ENCODE measurements at places on chromosomes 7 and 10.

GRCh38 chr10:95049919-95050318 is 19.4 kb downstream of the CYP2C8 start:
- DNase-seq: no peak

DNA sequence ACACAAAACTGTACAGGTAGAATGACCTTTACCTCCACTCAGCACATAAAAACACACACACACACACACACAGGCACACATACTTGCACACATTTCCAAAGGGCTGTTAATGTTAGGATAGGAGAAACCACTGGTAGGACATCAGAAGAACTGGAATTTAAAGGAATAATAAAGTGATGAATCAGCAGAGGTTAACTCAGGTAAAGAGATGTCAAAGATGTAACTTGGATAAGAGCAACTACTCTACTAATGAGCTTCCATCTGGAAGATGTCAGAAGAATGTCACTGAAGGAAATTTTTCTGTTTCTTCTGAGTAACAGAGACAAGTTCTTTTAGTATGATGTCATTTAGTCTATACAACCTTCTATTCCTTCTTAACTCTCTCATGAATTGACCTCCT is 26.4 kb upstream of the GPR37 start:
- no peak for DNase-seq

- DNase-seq: no peak
Measured at GRCh38 chr7:29623973-29624372, 60.3 kb downstream of the PRR15 start.

DNA sequence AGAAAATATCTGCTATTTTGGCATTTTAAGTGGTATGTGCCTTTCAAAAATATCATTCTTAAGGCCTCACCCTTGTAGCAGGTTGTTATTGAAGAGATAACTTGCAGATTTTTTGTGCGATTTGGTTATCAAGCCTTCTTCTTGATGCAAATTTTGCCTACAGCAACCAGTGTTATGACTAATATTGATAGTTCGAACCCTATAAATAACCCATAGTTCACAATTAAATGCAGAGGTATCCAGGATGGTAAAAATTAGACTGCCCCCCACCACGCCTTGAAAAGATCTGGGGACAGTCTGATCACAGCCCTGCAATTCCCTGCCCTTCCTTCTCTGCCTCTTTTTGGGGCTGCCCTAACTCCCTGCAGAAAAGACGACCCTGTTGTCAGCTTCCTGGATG is 28.4 kb upstream of the RAPGEF5 start:
- DNase-seq: no peak

- no peak for DNase-seq
Measured at GRCh38 chr7:116955801-116956476, 2.6 kb downstream of the ST7 start.

DNA sequence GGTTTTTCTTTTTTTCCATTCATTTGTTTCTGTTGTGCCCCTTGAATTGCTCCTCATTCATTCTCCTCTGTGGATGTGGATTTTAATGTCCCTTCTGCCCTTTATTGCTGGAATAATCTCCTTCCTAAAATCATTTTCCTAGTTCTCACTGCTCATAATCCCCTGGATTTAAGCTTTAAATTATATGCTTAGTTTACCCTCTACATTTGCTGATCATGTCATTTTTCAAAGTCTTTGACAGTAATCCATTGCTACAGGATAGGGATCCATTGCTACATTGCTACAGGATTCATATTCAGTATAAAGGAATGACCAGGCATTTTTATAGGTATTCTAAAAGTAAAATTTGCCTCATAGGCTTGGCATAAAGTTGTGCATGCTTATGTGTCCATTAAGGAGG is 14.3 kb downstream of the ADAM22 start:
- peak; percentile 74 for DNase-seq

GRCh38 chr10:63593576-63593975 is 72.4 kb downstream of the REEP3 start:
- DNase-seq: peak; percentile 70

DNA sequence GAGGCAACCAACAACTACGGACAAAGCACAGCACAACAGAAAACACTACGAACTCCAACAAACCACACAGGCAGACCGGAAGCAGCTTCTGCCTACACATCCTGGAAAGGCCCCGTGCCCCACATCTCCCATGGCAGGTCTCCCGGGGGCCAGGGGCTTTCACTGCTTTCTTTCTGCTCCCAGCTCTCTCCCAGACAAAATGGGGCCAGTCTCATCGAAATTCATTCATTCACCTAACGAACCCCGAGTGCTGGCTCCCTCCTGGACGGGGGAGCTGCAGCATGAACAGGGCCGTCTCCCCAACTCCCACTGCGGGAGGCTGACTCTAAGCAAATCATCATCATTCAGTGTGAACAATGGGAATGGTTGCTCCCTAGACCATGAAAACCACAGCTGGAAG is 47.6 kb upstream of the NANOS1 start:
- no peak for DNase-seq

GRCh38 chr10:86091216-86091615 is 275.4 kb downstream of the GRID1 start:
- DNase-seq: no peak

GRCh38 chr10:117007080-117007479 is 2.1 kb upstream of the SHTN1 start:
- DNase-seq: no peak

- DNase-seq: no peak
Measured at GRCh38 chr7:1085910-1086421, 1.9 kb upstream of the GPER1 start.

GRCh38 chr10:130079614-130080460 is 30.8 kb downstream of the C10orf143 start:
- DNase-seq: no peak

- peak; percentile 71 for DNase-seq
Measured at GRCh38 chr7:29432721-29433120, 130.9 kb upstream of the PRR15 start.

GRCh38 chr7:155806096-155806871 is 6.0 kb downstream of the SHH start:
- DNase-seq: no peak

- no peak for DNase-seq
Measured at GRCh38 chr10:58070956-58071355, 196.7 kb downstream of the IPMK start.

DNA sequence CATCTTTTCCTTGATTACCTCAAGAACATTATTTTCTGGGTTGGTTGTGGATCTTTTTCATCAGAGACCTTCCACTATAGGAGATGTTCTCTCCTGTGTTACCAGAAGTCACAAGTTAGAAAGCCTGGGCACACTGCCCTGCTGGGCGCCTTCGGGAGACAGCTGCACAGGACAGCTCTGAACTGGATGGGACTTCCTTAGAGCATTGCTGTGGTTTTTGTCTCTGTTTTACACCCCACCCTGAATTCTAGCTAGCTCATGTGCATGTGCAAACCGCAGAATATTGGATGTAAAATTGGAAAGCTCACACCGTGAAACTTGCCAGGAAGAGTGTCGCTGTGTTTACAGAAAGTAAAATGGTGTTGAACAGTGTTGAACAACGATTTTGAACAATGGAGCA is 54.4 kb upstream of the SEC61G start:
- DNase-seq: no peak

DNA sequence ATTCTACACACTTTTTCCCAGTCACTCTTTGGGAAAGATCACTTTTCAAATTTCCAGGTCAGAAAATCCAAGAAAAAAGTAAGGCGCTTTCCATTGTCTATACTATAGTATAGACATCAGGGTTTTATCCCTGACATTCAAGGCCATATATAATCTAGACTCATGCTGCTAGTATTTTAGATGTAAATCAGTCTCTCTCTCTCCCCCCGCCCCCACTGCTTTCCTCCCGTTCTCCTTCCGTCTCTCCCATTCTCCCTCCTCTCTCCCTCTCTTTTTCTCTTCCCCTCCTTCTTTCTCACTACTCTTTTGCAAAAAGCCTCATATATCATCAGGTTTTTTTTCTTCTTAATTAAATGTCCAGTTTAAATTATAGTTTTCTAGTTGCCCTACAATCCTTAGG is 154.8 kb downstream of the PHF14 start:
- DNase-seq: no peak

DNA sequence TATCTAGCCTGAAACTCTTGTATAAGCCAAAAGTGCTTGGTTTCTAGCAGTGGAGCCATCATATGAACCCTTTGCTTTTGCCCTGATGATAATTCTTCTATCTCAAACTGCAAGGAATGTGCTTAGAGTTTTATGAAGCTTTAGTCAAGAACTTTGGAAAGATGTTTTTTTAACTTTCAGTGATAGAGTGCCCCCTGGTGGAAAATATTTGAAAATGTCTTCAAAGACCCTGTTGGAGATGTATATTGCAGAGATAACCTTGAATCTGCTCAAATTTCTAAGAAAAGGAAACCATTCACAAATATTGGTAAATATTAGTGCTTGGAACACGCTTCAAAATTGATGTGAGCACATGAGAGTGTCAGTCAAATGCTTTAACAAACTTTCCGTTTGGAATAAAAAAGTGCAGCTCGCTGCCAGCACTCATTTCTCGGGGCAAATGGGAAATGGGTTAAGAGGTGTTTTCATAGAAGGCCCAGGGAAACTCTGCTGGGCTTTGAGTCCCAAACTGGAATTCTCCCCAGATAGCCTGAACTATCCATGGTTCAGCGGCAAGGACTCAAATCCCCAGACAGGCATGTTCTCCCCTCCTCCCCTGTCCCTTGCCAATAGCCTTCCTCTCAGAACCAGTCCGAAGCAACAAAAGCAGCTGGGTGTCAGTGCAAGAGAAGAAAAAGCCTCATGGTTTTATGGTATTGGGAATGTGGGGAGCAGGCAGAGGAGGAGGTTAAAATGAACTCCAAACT is 129.3 kb downstream of the MYOF start:
- peak; percentile 56 for DNase-seq

- DNase-seq: peak; percentile 71
Measured at GRCh38 chr10:70232155-70232858, 922 bp downstream of the PPA1 start.

GRCh38 chr7:44240376-44240775 is 39.6 kb downstream of the YKT6 start:
- no peak for DNase-seq

- DNase-seq: peak; percentile 40
Measured at GRCh38 chr7:105647591-105647990, 66.3 kb upstream of the EFCAB10 start.

- DNase-seq: no peak
Measured at GRCh38 chr10:43361547-43362190, 9.8 kb upstream of the FXYD4 start.

- DNase-seq: no peak
Measured at GRCh38 chr7:138072726-138073125, 3.5 kb upstream of the AKR1D1 start.

- DNase-seq: no peak
Measured at GRCh38 chr10:125123476-125124114, 36.8 kb downstream of the CTBP2 start.

GRCh38 chr7:44383566-44383965 is 58.2 kb upstream of the CAMK2B start:
- no peak for DNase-seq

DNA sequence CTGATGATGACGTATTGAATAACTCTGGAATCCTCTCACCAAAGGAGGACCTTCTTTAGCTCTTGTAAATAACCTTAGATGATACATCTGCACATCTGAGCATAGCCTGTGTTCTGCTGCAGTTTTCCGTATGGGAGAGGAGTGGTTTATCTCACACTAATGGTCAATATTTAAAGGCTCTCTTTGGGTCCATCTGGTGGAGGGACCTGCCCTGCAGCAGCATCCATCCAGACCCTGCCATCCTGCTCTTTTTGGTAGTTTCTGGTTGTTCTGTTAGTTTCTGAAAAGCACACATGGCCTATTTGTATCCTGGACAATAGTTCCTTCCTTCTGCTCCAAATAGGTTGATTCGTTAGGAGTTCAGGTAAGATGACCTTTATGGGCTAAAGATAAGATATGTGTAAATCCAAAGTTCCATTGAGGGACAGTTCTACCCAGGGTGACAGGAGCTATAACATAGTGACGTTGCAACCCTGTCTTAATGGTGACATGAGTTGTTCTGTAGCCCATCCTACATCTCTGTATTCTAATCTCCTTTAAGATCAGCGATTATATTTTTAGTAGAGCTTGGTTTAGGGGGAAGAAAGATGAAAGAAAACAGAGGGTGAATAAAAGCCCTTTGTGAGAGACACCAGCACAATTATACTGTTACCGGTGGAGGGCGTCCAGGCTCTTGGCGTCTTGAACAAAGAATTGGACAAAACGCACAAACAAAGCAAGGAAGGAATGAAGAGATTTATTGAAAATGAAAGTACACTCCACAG is 60.0 kb upstream of the KLF14 start:
- DNase-seq: no peak

DNA sequence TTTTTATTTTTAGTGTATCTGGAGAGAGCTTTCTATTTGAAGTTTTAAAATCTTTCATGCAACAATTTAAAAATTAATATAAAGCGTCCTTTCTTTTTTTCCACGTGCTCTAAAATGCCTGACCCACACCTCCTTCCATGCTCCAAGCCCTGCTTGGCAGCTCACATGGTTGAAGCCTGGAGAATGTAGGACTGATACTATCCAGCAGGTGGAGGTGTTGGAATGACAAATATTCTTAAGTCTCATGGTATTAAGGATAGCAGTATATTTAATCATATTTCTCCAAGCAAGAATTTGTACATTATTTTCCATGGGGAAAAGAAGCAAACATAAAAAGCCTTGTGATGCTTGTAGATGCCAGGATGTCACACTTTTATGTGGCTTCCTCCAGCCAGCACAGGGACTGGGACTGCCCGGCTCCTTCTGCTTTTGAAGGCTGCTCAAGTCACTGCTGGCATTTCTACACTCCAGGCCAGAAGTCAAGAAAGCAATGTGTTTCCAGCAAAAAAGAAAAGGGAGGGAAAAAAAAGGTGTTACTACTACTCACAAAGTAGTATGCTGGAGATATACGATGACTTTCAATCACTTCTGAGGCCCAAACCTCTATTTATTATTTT is 49.7 kb downstream of the BZW2 start:
- peak; percentile 56 for DNase-seq

DNA sequence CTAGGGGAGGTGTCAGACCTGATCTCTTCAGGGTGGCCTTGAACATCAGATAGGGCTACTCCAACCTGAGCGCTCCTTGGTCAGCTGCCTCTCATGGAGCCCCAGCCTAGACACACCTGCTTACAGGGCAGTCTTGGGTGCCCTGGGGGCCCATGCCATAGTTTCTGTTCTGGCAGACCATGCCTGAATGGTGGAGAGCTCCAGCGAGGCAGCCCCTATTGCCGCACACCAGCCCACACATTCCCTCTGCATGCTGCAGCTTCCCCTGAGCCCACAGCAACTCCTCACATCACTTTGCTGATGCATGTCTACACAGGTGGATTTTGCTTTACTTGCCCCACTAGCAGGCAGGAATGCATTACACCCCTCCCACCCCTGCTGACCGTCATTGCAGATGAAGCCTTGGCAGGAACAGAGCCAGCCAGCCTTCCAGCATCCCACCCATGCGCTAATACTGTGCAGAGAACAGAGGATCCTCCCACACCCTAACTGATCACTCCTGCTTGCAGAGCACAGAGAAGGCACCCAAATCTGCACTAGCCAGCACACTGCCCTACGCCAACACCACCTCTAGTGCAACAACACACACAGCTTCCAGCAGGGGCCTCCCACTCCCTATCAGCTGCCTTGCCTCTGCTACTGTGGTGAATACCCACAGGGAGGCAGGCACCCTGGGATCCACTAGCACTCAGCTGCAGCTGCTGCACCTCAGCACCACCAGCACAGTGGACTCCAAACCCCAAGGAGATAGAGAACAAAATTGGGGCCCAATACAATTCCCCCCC is 43.0 kb upstream of the GRM3 start:
- no peak for DNase-seq

GRCh38 chr10:35517431-35518181 is 87.5 kb upstream of the GJD4 start:
- DNase-seq: no peak

GRCh38 chr10:18542832-18543231 is 108.6 kb downstream of the NSUN6 start:
- no peak for DNase-seq
